ENCODE measurements at places on chromosomes 16 and 17.

GRCh38 chr17:64331931-64332493 is 58.6 kb downstream of the PECAM1 start:
- no peak for DNase-seq

- DNase-seq, result no peak
Observed at GRCh38 chr16:907361-907760, 63.4 kb downstream of the LMF1 start.

DNA sequence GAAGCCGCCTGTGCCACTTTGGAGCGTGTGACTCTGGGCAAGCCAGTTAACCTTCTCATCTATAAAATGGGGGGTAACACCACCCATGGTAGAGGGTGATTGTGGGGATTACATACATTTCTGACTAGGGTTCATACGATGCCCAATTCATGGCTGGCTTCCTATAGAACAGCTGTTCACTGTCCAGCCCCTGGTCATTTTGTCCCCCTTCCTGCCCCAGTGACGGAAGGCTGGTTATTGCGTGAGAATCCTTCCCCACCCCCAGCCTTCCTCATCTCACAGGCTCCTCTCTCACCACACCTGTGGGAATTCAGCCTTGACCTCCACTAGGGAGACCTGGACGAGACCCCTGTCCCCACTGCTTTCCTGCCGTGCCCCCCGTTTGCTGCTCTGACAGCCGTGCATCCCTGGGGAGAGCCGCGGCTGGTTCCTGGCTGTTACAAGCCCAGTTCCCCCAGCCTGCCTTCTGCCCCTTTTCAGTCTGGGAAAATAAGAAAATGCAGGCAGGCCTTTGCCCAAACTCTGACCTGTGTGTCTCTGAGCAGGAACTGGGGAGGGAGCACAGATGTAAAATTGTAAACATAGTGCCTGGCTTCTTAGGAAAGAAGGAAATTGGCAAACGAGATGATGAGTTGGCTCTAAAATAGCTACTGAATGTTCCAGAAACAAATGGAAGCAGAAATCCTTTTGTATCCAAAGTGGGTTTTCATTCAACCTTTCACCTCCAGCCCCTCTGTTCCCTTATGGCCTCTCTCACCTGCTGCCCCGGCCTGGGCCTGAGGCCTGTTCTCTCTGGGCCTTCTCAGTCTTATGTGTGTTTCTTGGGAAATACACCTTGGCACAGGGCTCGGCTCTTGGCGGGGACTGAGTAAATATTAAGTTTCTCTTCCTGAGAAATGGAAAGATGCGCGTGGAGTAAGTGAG is 67.3 kb downstream of the OR1D5 start:
- DNase-seq, result no peak

DNA sequence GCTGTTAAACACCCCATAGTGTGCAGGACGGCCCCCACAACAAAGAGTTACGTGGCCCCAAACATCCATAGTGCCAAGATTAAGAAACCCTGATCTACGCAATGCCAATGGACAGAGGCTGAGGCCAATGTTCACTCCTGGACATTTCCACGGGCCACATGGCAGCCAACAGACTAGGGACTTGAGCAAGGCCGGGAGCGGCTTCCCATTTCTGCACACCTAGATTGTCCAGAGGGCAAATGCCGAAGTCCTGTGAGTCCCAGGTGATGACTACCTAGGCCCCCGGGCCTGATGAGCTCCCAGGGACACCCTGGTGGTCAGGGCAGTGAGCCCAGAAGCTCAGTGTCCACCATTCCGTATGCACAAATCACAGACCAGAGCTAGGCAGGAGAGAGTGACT is 95.5 kb downstream of the AMFR start:
- no peak for DNase-seq

Measured in stimulated activated CD8-positive, alpha-beta memory T cell treated with anti-CD3 and anti-CD28 coated beads, Interleukin-4, amount 100 ng/mL, for 1 hour (primary cell).